ENCODE measurements at places on chromosomes 7 and 10. TPM values are rescaled to one million over a fixed set of nuclear protein-coding genes. Genes with fewer than 3 reads are reported as not detected.

Gene GNA12
- polyA plus RNA-seq, result 97.4 TPM

Gene NKX2-3
- not detected for polyA plus RNA-seq

Gene EGR2
- 0.57 TPM for polyA plus RNA-seq

Gene MBL2
- polyA plus RNA-seq, result not detected

Gene EMX2
- not detected for polyA plus RNA-seq

Gene PLXNA4
- 0.05 TPM for polyA plus RNA-seq

Gene TMEM196
- polyA plus RNA-seq, result not detected

Gene ASIC3
- polyA plus RNA-seq, result 0.11 TPM

Gene FAM170B
- not detected for polyA plus RNA-seq

Gene SORCS3
- polyA plus RNA-seq, result not detected

Gene GPR85
- 5.0 TPM for polyA plus RNA-seq

Gene LRRD1
- polyA plus RNA-seq, result not detected

Gene WEE2
- polyA plus RNA-seq, result not detected

Gene CLRN3
- polyA plus RNA-seq, result not detected
